Spinal cord (tissue), 10 donors: ENCODE measurements at places on chromosomes 4 and X.
A peak's percentile ranks its signal among the peaks of the same experiment; 100 is the strongest.

GRCh38 chr4:155974996-155975395, 21.3 kb upstream of the CTSO start:
- DNase-seq = no peak

DNA sequence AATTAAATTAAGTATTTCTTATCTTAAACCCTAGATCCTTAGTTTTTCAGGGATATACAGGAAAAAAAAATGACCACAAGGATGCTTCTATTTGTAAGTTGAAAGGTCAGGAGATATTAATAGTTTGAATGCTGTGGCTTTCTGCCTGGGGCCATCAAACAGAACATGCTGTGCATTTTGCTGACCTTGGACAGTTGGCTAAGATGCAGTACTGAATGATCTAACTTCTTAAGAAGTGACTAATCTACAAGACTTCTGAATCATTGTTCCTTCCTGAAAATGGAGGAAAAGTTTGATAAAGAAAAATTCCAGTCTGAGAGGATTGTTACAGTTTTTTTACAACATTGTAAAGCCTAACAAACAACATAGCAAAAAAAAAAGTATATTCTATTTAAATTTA, 237.8 kb upstream of the JADE1 start:
- no peak for DNase-seq

- no peak for DNase-seq
Observed at GRCh38 chr4:48604041-48604440, 114.0 kb downstream of the ZAR1 start.

- no peak for DNase-seq
Observed at GRCh38 chrX:39302838-39303237, 501.6 kb downstream of the MID1IP1 start.

DNA sequence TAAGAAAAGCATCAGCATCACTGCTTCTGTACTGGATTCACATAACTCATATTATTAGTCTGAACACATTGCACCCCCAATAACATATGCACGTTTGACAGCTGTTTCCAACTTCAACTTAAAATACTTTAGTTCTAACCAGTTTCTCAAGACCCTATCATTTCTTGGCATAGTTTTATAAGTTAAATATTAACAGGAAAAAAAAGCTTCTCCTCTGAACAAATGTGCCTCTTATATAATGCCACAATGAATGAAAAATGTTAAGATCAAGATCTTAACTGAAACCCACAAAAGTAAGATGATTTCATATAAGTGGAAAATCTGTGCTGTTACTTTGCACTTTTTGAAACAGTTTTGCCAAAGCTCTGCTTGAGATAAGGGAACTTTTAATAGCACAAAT, 652.8 kb upstream of the FAM241A start:
- DNase-seq = no peak

DNA sequence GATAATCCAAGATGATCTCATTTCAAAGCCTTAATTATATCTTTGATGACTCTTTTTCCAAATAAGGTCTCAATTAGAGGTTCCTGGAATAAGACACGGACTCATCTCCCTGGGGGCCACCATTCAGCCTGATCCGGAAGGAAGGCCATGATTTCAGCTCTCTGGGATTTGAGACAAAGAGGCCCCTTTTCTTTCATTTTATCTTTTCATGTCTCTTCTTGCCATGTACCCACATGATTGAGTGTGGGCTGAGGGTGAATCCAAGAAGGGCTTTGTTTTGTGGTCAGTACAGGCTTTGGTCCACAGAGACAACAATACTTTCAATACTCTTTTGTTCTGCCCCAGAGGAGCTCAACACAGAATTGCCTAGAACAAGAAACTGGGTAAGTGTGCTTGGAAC, 261.2 kb downstream of the TRIML1 start:
- DNase-seq = no peak

GRCh38 chrX:150898343-150899190, at the start of gene CD99L2:
CD99L2 (minus strand) TSS chrX:150898668; CDS start chrX:150898588, 80 bp downstream.
- peak; percentile 84 for DNase-seq

DNA sequence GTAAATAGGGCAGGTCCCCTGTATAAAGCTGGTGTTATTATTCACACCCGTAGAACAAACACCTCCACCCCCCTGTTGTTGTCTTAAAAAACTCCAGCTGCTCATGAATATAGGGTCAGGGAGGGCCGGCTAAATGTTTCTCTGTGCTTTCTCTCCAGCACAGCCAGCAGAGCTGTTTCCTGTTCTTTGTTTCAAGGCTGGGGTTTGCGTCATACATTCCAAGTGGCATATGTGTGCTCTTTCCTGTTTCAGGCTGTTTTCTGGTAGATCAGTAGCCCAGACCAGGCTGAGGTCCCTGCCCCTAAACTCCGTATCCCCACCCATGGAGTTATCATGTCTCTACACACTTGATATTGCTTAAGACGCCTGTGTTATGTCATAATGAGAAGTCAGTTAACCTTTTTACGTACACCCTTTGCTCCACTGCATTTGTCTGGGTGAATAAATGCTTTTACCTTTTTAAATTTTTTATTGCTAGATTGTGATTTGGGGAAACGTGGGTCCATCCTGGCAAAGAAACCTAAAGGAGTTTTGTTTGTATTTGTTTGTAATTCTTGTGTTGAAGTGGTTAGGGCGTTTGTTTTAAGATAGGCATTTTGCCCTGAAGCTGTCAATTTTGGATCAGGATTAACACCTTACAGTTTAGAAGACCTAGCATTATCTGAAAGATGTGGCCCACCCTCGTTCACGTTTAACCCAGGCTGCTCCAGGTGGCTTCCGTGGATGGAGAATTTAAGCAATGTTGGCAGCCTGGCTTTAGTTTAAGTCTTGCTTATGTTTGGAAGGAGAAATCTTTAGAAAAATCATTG, 3.3 kb downstream of the KLF3 start:
- peak; percentile 71 for DNase-seq

- DNase-seq = no peak
Observed at GRCh38 chrX:10032147-10032546, 65.0 kb downstream of the CLDN34 start.

DNA sequence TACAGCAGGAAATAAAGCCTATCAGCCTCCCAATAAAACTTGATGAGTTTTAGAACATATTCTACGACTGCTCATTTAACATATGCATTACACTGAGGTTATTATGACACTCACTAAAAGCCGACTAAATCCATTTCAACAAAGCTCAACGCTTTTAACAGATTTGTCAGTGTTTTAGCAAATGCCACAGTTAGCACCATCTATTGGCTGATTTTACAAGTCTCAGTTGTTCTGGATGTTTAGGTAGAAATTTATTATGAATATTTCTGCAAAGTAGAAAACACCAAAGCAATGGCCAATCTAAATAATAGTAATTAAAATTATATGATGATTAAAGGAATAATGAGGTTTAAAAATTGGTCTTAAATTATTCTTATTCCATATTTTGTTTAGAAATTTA, 993.2 kb upstream of the PCDH7 start:
- no peak for DNase-seq

DNA sequence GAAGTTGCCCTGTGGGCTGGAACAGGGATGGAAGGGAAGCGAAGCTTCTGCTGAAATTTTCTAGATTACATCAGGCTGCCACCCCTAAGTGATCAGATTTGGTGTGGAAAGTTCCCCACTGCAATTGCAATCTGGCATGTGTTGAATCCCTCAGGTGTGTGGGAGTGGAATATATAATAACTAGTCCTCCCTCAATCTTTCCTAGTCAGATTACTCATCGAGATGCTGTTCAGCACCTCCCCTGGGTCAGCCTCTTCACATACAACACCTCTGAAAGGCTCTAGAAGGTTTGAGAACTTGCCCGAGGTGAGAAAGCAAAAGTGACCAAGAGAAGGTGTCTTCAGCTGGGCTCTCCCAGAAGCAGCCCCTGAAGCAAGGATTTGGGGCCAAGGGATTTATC, 336.8 kb downstream of the BCOR start:
- no peak for DNase-seq

DNA sequence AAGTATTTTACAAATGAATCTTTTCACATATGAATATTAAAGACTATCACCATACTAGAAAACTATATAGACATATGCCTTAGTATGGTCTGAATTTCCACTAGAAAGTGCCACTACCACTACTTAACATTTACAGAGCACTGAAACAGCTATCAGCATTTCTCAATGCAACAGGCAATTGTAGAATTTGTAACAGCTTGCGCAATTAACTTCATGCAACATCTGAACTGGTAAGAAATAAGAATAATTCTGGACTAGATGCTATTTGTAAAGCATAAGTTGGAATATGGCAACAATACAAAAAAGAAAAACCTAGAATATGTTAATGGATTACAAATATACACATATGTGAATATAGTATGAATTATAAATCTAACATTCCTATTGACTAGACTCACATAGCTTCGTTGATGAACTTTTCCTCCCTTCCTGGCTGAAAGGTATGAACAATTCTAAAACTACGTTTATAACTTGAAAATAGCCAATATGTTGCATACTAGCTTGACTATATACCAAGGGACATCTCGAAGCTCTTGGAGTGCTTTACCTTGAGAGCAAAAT, 82.0 kb downstream of the ATP8A1 start:
- no peak for DNase-seq

DNA sequence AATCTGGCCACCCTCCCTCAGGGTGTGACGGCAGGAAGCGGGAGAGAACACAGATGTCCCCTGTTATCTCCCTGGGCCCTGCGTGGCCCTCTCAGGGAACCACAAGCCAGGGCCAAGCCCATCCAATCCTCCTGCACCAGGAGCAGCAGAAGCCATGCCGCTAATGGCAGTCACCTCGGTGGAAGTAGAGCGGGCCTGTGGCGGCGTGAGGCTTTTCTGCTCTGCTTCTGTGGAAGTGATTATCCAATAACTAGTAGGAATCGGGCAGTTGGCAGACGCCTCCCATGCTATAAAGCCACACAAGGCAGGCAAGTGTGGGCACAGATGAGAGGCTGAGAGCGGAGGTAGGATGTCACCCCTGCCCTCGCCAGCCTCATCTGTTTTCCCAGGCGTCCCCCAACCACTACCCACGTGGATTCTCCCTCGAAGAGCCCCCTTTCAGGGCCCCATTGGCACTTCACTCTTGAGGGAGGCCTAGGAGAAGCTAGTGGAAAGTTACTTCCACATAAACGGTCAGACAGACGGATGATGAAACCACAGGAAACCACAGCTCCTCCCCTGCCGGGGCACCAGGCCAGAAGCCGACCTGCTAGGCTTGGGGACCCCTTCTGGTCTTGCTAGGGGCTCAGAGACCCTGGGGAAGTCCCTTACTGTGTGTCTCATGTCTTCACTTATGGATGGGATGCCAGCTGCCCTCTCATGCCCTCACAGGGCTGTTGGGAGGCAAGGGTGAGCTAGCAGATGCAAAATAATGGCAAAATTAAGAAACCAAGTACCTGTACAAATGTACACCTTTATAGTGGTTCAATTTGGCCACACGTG, 18.8 kb upstream of the TMSB4X start:
- no peak for DNase-seq

DNA sequence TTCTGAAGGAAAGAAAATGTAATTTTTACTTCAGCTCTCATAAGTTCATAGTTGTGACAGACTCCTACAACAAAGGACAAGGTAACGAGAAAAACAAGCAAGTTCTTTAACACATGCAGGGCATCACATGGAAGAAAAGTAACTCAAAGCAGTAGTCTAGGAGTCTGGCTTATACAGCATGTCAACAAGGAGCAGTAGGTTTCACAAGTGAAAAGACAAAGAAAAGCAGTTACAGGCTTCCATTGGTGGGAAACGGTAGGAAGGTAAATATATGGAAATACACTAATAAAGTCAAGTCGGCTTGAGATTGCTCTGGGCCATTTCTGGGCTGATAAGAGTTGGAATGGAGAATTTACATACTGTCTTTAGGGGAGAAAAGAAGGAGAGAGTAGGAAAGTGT, 228.4 kb upstream of the ZFP42 start:
- DNase-seq = no peak

- no peak for DNase-seq
Observed at GRCh38 chr4:39237179-39237578, 54.9 kb downstream of the WDR19 start.

DNA sequence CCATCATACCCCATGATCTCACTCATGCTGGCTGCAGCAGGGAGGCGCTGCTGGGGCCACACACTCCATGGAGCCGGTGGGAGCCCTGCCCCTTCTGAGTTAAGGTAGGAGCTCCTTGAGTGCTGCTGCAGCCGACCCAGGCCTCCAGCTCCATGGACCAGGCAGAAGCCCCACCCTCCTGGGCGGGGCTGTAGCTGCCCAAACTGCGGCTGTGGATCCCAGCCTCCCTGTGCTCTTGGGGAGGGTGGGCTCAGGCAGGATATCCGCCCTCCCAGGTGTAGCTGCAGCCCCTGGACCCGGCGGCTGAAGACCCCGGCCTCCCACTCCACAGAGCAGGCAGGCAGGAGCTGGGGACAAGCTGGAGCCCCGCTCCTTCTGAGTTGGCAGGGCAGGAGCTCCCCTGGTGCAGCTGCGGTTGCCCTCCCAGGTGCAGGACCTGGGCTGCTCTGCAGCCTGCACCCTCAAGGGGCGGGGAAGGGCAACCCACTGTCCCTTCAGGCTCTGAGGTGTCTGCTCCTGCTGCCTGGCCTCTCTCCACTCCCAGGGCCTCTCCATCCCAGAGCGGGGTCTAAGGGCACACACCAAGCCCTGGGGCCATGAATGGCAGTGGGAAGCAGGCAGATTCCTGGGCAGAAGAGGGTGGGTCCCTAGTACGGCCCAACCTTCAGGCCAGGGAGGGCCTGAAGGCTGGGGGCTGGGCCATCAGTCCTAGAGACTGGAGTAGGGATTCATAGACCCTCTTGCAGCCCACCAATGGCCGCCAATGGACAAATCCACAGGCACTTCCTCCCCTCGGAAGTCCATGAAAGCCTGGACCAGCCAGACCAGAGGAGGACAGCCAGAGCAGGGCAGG, 466.1 kb downstream of the DTHD1 start:
- DNase-seq = no peak

- DNase-seq = no peak
Observed at GRCh38 chr4:82515705-82516104, 46.1 kb downstream of the TMEM150C start.

- peak; percentile 48 for DNase-seq
Observed at GRCh38 chr4:120922381-120923206, at the start of gene PRDM5. PRDM5 (minus strand) TSS chr4:120922726; CDS start chr4:120922608, 118 bp downstream.

- DNase-seq = no peak
Observed at GRCh38 chr4:6104541-6105130, 86.4 kb upstream of the C4orf50 start.

GRCh38 chrX:112694811-112695210, 15.1 kb upstream of the LHFPL1 start:
- no peak for DNase-seq

- no peak for DNase-seq
Observed at GRCh38 chr4:80017125-80017854, 55.7 kb downstream of the ANTXR2 start.

DNA sequence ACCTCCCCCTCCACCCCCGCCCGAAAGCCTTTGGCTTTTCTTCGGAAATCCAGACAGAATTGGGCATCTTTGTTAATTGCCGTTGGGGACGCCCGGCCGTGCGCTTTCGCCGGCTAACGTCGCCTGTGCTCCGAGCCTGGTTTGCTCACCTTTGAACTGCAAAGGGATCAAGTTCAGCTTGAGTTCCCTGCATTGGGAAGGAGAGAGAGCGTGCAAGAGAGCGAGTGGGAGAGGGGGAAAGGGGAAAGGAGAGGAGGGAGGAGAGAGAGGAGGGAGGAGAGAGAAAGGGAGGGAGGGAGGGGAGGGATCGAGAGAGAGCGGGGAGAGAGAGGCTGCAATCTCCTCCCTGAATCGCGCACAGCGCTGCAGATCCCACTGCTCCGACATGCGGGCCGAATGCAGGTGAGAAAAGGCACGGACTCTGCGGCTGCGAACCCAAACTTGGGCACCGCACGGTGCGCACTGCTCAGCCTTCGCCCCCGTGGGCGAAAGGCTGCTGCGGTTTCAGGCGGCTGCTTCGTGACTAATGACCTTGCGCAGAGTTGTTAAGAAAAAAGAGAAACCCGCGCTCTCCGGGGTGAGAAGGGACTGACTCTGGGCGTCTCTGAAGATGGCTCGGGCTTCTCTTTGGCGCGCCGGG, at the start of gene PCDH7:
Gene PCDH7 (plus strand): TSS at position 349 of the 640 bp plus-strand sequence. CDS start 1,054 bp downstream, outside the sequence.
- DNase-seq = peak; percentile 53
